GF-D8 (cell line): ENCODE measurements at places on chromosomes 5 and 9.

DNA sequence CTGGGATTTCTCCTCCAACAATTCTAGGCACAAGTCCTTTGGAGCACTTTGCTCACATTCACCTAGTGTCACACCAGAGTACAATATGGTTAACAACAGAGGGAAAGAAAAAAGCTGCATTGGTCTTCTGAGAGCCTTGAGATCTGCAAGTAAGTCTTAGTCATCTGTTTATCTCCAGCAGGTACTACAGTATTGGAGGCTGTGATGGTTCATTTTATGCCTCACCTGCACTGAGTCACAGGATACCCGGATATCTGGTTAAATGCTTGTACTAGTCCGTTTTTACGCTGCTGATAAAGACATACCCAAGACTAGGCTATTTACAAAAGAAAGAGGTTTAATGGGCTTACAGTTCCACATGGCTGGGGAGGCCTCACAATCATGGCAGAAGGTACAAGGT lies 525.0 kb downstream of the NR2F1-AS1 start:
- DNase-seq: no peak

GRCh38 chr9:20526500-20527319 lies 95.6 kb downstream of the MLLT3 start:
- DNase-seq: no peak

DNA sequence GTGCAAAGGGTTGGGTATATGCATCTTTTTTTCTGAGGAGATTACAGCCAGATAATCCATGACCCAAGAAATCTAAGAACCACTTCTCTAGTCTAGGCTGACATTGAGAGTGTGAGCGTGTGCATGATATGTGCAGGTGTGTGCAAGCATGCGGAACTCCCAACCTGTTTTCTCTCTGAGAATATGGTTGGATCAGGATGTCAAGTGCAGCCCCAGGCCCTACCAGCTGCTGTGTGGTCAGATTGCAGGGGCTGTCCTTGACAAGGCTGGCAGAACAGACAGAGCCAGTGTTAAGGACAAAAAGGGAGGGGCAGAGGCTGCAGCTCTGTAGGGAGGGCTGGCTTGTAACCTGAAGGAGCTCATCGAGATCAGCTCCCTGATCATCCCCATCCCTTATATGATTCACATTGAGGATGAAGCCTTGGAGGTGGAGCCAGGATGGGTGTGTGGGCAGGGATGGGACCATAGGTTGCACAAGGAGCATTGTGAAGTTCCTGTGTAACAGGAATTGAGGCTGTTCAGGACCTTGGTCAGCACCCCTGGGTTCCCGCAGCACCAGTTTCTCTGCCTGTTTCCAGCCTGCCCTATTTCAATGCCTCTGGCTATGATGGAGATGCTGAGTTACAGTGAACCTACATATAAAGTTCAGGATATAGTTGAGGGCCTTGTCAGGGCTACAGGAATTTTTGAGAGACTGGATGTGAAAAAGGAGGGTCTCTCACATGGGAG lies 52.6 kb upstream of the ARAP3 start:
- DNase-seq: no peak

DNA sequence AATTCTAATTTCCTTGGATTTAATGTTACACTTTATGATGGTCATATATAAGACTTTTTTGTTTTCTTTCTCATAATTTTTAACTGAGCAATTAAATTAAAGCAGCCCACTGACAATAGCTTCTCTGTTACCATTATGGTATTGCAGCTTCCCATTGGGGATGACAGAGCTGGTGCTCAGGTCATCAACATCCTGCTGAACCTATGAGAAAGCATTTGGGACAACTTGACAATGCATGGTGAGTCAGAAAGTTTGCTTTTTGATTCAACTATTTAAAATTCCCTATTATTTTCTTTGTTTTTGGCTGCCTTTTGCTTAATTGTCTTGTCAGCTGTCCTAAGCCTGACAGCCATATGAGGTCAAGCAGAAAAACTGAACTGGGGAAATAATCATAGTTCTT lies 487.4 kb upstream of the RIOK2 start:
- DNase-seq: no peak

DNA sequence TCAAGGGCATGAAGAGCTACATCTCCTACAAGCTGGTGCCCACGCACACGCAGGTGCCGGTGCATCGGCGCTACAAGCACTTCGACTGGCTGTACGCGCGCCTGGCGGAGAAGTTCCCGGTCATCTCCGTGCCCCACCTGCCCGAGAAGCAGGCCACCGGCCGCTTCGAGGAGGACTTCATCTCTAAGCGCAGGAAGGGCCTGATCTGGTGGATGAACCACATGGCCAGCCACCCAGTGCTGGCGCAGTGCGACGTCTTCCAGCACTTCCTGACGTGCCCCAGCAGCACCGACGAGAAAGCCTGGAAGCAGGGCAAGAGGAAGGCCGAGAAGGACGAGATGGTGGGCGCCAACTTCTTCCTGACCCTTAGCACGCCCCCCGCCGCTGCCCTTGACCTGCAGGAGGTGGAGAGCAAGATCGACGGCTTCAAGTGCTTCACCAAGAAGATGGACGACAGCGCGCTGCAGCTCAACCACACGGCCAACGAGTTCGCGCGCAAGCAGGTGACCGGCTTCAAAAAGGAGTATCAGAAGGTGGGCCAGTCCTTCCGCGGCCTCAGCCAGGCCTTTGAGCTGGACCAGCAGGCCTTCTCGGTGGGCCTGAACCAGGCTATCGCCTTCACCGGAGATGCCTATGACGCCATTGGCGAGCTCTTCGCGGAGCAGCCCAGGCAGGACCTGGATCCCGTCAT lies 1.4 kb downstream of the SNX18 start:
- no peak for DNase-seq

GRCh38 chr9:22065431-22066200 lies 56.5 kb upstream of the CDKN2B start:
- no peak for DNase-seq

DNA sequence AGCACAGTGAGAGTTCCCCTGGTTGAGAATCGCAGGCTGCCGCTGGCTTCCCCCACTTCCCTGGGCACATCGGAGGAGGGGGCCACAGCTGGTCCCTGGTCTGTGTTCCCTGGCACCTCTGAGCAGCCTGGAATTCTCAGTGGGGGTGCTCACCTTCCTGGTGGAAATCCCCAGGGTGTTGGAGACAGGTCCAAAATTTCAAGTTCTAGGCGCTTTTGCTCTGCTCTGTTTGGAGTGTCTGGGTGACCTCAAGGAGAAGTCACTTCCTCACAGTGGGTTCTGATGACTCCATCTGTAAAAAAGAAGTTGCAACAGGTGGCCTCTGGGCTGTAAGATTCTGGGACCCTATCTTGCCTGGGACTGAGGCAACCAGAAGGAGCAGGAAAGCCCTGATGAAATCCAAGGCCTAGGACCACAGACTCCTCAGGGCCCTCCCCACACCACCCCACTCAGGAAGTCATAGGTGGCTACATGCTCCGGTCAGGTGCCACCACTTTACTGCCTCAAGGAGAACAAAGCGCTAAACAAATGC lies at the start of gene TRAF1:
TSS of gene TRAF1 (minus strand) at position 400 of the 532 bp plus-strand sequence. CDS start 721 bp downstream, outside the sequence.
- DNase-seq: peak; percentile 80

- DNase-seq: no peak
Observed at GRCh38 chr5:24353611-24354010, 291.2 kb downstream of the CDH10 start.

DNA sequence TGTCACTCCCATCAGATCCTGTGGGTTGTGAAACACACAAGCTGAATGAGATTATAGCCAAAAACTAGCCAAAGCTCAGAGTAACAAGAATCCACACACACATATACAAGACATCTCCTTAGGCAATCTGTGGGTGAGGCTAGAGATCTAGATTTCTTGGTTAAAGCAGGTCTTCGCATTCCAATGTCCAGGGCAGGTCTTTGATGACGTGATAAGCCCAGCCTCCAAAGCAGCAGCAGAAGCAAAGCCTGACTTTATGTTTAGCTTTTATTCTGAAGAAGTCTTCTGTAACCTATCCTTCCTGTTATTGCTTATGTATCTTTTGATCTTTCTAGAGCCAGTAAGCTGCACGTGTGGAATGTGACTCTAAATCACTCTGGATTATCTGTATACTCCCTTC lies 199.1 kb upstream of the SLC30A5 start:
- DNase-seq: no peak

DNA sequence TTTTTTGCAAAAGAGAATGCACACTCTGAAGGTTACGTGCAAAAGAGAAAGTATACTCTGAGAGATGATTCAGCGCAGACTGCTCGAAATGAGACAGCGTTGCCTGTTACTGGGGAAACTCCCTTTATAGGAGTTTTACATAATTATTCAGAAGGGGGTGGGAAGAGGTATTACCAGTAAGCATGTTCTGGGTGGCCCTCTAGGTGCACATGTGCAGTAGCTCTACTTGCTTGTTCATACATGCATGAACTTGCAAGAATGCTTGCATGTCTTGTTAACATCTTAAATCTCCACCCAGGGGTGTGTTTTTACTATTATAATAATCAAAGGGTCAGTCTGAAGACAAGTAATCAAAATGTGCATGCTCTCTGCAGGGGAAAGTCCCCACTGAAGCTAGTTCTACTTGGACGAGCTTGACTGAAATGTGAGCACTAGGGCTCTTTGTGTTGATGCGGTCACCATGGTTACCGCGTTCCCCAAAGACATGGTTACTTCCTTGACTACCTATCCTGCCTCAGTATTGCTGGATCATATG lies 75.5 kb downstream of the SGCD start:
- no peak for DNase-seq

DNA sequence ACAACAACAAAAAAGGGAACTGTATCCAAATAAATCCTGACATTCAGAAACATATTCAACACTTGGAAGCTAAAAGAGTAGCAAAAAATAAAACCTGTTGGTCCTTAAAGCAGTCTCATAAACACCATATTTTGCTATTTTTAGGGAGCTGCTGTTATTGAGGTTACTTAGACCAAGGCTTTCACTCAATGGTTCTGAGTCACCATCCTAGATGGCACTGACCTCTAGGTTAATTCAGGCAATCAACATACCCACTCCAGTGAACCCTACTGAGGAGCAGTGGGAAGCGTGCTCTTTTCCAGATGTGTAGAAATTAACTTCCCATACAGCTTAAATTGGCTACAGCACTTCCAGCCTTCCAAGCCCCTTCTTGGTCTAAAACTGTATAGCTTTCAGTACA lies 5.2 kb downstream of the GNAQ start:
- DNase-seq: no peak

DNA sequence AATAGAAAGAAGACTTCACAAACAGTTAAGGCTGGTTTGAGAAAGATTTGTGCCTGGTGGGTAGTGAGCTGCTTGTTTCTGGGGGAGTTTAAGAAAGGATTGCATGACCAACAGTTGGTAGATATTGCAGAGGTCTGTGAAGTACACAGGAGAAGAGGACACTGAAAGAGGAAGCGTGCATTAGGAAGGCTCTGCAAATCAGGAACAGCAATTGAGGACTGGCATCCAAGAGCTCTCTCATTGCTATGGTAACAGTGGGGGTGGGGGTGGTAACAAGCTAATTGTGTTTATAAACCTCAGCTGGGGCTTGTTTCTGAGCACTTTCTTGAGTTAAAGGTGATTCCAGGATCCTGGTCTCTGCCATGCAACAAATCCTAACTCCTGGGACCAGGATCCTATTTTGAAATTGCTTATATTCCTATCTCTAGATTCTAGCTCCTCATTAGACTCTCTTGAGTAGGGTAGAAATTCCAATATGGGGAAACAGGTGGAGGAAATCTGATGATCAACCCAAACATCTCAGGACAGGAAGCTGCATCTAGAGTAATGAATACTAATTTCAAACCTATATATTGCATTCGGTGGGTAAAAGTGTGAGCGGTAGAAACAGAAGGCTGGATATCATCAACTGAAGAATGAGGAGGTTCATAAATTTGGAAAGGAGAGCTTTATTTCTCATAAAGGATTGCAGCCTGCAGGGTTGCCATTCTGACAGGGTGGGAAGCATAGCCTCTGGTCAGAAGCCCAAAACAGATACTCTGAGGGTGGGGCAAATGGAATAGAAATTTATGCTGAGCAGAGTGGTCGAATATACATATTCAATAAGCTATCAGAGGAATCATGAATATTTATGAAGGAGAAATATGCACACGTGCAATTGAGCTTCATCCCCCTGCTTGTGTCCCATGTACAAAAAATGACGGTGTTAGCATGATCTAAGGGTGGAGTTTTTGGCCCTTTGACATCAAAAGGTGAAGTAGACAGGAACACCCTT lies 79.4 kb downstream of the PTTG1 start:
- no peak for DNase-seq

DNA sequence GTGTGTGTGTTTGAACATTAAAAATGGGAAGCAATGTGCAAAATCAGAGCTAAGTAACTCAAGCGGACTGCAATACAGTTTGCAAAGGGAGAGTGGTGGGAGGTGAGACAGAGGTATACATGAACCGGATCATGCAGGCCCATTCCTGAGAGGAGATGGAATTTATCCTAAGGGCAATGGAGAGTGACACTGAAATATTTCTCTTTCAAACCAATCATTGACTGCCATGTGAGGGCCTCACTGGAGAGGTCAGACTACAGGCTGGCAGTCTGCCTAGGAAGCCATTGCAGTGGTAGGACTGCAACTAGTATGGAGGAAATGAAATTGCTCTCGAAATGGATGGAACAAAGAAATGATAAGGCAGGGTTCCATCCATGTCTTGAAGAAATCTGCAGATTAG lies 34.8 kb downstream of the TNFSF15 start:
- DNase-seq: no peak

GRCh38 chr5:178486239-178486641 lies 104.0 kb downstream of the COL23A1 start:
- no peak for DNase-seq

DNA sequence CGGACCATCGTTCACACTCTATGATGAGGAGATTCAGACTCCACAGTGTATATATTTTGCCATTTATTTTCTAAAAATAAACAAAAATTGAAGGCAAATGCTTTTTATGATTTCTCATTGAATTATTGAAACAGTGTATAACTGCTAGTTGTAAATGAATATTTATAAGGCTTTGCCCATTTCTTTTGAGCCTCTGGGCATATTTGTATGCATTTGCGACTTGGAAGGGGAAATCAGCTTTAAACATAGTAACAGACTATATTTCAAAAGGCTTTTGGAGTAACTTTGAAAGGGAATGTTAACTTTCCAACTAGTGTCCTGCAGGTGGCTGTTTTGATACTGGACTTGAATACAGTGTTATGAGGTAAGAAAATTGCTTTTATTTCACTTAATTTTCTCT lies 26.0 kb downstream of the MRPL22 start:
- DNase-seq: no peak

GRCh38 chr5:135587721-135588663 lies 9.2 kb upstream of the CXCL14 start:
- DNase-seq: no peak

GRCh38 chr5:157590478-157590877 lies 14.9 kb upstream of the ADAM19 start:
- DNase-seq: no peak
